HFF-Myc (cell line): ENCODE measurements at places on chromosomes 2 and 18.

- no peak for DNase-seq
These were observed 162.4 kb downstream of the GREB1L start for GRCh38 chr18:21404426-21404825.

- DNase-seq, result no peak
These were observed 143.4 kb upstream of the GPC1 start for GRCh38 chr2:240292035-240292574.

DNA sequence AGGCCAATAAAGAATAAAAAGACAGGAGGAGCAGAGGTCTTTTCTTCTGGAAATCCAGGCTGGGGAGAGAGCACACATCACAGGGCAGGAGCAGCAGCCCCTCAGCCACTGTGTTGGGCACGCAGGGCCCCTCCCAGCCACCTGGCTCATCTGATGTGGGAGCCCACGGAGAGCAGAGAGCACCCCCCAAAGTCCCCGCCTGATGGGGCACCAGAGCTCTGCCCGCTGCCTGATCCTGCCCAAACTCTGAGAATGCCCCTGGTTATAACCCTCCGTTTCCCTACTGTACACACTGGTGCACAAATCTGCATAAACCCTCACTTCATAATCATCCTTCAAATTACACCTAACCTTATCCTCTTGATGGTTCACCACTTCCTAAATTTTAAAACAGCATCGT is 111.3 kb downstream of the HDAC4 start:
- no peak for DNase-seq

DNA sequence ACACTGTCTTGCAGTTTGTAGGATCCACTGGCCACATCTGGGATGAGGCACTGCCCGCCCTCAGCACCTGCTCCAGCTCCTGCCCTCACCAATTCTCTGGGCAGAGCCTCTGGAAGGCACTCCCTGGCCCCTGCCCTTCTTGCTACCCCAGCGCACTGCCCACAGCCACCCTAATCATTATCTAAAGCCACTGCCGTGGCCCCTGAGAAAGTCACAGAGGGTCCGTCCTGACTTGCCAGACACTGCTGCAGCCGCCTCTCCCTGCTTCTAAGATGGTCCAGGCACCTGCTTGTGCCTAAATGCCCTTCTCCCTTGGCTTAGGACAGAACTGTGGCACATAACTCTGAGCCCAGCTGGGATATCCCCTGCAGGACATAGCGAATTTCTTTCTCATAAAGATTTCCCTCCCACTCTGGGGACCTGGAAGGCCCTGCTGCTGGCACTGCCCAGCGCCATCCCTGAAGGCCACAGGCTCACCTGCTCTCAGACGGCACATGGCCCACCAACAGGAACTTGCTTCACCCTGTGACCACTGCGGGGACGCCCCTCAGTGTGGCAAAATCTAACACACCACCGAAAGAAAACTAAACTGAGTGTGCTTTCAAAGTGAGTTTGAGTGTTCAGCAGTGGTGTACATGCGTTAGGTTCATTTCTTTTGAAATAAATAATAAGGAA is 244.9 kb downstream of the HDAC4 start:
- DNase-seq, result no peak

DNA sequence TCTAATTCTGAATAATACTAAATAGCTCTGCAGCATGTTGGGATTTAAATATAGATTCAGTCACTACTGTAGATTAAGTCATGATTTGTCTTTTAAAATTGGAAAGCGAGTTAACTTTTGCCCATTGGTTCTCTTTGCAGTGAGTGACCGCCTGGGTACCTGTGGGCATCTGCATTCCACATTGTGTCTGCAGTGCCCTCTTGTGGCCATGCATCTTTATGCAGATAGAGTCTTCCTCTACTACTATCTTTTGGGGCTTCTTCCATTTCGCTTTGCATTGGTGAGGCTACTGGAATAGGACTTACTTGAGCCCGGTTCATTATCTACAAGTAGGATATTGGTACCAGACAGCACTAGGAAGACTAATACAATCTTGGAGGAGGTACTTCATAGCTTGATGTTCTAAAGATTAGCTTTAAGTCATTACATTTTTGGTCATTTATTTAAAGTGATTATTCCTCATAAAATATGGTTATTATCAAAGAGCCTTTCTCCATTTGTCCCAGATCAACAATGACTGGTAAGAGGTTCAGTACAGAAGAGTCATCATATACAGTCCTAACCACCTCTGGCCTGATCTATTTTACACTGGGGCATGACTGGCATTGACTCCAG is 203.0 kb downstream of the SOCS6 start:
- peak; percentile 14 for DNase-seq

- peak; percentile 70 for DNase-seq
These were observed 767 bp upstream of the CCDC102B start for GRCh38 chr18:68796936-68797690.

DNA sequence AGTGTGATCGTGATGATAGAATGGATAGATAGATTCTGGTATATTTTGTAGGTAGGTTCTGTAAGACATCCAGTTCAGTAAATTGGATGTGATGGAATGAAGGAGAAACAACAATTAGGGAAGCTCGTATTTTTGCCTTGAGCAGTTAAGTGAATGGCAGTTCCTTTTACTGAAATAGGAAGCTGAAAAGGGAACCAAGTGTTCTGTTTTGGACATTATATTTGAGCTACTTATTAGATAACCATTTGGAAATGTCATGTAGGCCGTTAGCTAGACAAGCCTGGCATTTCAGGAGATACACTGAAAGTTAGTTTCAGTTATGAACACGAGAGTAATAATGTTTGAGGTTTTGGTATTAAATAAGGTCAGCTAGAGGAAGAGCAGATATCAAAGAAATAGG is 41.5 kb downstream of the MARCHF7 start:
- DNase-seq, result no peak

- no peak for DNase-seq
These were observed 83.0 kb downstream of the RTN4 start for GRCh38 chr2:54967269-54967668.

GRCh38 chr2:9703085-9703678 is 72.4 kb upstream of the YWHAQ start:
- DNase-seq, result peak; percentile 94

DNA sequence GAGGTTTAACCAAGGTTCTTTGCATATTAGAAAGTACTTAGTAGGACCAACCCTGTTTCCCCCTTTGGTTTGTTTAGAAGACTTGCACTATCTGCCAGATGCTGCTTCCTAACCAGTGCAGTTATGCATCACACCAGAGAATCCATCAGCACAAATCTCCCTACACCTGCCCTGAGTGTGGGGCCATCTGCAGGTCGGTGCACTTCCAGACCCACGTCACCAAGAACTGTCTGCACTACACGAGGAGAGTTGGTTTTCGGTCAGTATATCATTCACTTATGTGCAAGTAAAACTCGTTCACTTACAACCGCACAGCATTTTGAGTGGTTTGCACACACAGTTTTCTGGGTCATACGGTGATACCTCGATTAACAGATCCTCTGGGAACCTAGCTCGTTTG is 69.7 kb downstream of the ZNF532 start:
- no peak for DNase-seq

DNA sequence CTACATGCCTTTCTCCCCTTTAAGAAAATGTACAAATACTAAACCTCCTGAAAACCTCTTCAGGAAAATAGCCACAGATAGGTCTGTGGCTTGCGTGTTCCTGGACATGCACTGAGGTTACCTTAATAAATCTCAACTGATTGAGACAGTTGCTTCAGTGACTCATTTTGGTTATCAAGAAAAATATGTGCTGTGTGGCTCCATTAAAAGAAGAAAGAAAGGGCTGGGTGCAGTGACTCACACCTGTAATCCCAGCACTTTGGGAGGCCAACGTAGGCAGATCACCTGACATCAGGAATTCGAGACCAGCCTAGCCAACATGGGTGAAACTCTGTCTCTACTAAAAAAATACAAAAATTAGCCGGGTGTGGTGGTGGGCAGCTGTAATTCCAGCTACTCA is 27.1 kb downstream of the CREG2 start:
- no peak for DNase-seq

- DNase-seq, result no peak
These were observed 259.4 kb upstream of the SPRED2 start for GRCh38 chr2:65691816-65692215.

DNA sequence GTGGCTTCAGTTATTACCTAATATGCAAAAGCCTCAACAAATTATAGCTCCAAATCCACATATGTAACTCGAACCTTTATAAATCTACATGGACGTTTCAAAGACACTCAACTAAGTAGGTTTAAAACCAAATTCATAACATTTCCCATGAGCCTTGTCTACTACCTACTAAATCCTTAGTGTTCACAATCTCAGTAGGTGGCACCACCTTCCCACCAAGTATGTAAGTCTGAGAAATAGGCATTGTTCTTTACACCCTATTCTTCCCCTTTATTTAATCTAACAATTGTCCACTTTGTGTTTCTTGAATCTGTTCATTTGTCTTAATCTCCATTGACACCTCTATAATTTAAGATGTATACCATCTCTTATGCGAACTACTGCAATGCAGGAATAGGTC is 4.6 kb downstream of the PIGN start:
- DNase-seq, result no peak

DNA sequence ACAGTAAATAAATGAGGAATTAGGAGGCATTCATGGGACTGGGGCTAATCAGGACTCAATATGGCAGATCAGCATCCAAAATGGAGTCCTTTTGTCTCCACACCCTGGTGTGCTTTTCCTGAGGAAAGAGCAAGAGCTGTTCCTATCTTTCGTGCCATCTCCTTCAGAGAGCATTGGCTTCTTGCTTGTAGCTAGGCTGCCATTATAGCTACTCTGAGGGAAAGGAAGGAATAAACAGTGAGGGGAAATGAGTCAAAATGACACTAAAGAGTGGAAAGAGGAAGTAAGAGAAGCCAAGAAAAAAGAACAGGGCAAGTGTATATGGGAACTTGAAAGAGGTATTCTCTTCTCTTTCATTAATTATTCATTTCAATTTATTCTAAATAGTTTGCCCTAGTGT is 8.4 kb upstream of the NMI start:
- DNase-seq, result no peak

DNA sequence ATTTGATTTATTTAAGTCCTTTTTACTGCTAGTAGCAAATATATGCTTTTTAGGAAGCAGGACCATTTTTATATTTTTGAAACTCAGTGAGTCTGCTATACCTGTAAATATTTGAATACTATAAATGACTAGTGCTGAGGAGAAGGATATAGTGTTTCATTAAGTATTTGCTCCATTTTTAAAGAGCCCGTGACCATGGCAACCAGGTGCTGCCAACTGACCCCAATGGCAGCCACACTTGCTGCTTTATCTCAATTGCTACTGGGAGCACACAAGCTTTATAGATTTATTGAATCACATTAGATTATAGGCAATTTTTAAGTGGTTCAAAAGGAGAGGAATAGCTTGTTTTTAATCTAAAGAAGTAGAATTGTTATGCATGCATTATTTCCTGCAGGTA is 142.0 kb downstream of the SCG2 start:
- no peak for DNase-seq

DNA sequence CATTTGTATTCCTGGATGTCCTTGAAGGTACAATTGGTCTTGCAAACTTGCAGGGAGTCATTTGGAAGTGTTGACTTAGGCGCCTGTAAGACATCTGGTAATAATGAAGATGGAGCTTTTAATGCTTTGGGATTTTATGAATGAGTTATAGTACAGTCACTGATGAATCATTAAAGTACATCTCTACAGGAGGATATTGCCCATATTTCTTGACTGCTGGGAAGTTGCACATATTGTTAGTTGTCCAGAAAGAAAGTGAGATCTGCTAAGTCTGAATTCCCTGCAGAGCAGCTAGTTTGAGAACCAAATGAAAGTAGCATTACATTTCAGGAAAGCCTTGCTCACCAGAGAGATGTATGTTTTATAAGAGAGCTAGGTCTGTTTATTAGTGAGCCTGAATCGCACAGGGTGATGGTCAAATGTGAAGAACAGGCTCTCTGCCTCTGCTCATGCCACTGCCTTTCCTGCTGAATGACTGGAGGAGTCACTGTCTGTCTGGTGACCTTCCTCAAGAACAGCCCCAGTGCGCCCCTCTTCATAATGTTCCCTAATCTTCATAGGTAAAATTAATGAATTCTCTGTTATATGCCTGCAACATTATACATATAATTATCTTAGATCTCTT is 138.9 kb upstream of the KLHL14 start:
- DNase-seq, result no peak

DNA sequence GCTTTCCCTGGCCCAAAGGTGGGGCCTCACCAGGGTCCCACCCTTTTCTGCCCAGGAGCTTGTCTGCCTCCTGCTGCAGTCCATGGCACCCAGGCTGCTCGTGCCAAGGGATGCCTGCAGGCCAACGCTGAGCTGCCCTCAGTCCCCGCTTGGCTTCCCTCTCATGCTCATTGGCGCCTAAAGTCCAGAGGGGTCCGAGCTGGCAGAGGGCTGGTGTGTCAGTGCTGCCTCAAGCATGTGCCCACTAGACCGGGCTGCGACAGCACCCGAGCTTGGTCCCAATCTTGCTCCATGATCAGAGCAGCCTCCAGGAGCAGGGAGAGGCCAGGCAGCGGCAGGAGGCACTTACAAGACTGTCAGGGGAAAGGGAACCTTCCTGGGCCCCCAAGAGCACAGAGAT is 287.0 kb downstream of the ICOS start:
- no peak for DNase-seq

DNA sequence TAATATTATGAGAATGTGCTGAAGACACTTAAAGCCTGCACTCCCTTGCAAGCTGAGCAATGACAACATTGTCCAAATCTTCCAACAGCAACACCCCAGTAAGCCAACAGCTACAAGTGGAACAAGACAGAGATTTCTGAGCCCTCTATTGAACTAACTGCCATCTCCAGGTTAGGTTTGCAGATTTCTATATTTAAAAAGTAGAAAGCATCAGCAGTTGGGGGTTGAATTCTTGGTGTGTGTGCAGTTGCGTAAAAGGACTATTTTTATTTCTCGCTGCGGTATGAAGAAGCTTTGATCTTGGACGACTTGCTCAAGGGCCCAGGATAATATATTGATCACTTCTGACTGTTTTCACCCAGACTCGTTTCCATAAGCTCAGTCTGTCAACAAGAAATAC is 106.2 kb upstream of the ZFP36L2 start:
- DNase-seq, result no peak

DNA sequence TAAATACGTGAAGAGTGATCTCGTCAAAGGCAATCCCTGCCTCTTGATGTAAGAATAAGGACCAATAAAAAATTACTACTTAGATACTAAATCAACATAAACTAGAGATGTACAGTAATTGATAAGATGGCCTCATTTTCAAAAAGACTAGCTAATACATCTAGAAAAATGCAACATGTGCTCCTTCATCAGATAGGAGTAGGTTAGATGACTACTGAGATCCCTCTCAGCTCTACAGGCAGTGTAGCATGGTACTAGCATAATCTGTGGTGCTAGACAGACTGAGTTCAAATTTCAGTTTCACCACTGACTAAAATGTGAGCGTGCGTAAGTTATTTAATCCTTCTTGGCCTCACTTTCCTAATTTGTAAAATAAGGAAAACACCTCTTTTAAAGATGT is 82.6 kb upstream of the FRZB start:
- no peak for DNase-seq

GRCh38 chr18:26487437-26487836 is 60.9 kb downstream of the KCTD1 start:
- no peak for DNase-seq

GRCh38 chr2:231300722-231301076 is 94.8 kb upstream of the B3GNT7 start:
- DNase-seq, result no peak
